ENCODE measurements at places on chromosomes 11 and 22.

DNA sequence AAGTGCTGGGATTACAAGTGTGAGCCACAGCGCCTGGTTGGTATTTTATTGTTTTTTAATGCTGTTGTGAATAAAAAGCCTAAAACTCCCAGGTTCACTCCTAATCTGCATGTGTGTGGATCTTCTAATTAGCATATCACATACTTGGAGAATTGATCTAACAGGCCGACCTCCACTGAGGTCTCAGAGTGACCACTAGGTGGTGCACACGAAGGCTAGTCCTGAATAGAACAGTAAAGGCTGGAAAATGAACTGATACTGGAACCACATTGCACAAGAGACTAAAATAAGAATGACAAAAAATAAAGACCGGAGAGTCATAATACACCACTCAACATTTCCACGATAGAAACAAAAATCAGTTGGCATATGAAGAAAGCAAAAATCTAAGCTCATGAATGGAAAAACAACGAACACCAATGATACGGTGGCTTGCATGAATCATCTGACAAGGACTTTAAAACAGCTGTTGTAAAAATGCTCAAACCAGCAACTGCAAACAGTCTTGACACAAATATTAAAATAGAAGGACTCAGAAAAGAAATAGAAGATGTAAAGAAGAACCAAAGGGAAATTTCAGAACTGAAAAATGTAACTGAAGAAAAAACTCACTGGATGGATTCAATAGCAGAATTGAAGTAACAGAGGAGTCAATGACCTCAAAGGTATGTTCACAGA, 19.2 kb downstream of the PIM3 start:
- no peak for DNase-seq

GRCh38 chr11:72111300-72112142, 974 bp downstream of the ANAPC15 start:
- DNase-seq = no peak

DNA sequence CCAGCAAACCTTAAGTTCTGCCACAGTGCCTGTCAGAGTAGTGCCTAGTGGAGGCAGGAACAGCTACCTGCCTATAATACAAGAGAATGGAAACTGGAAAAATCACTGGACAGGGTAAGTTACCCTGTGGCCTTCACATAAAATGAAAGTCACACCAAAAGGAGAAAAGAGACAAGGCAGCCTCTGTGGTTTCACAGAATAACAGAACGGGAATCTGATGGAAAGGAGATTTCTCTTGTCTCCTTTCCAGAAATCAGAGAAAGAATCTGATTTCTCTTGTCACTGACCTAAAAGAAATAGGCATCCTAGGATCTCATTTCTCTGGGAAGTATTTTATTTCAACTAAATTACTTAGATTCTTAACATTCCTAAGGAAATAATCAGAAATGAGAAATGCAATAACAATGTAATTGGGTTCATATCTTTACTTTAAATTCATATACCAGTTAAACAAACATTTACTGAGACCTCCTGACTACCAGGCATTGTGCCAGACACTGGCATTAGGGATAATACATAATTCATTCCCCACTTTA, 41.6 kb downstream of the PRCP start:
- no peak for DNase-seq

DNA sequence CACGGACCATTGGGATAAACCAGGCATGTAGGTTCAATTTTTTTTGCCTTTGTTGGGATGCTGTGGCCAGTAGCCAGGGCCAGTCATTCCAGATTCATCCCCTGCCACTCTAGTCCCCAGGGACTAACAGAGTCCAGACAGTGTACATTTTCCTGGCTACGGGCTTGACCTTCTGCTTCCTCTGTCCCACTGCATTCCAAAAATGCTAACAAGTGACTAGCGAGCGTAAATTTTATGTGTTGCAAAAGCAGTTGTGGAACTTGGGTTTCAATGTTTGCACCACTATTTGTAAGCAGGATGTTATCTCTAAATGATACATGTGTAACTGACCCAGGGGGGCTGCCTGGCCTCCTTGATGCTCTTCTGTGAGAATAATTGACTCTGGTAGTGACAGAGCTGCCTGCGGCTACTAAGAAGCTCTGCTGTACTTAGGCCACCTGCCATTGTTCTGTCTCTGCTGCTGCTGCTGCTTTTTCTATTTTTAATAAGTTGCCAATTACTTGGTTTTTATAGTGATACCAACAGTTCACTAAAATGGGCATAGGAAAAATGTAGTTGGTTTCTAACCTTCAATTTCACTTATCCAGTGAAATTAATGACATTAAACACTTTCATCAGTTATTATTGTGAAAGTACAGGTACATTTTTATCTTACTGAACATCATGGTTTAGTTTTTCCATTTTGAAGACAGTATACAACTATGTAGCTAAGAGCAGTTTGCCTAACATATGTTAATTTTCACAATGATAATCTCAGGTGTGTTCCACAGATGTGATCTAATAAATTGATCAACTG, 26.8 kb downstream of the TNRC6B start:
- no peak for DNase-seq

- no peak for DNase-seq
Measured at GRCh38 chr11:117444256-117444655, 116.6 kb downstream of the CEP164 start.

DNA sequence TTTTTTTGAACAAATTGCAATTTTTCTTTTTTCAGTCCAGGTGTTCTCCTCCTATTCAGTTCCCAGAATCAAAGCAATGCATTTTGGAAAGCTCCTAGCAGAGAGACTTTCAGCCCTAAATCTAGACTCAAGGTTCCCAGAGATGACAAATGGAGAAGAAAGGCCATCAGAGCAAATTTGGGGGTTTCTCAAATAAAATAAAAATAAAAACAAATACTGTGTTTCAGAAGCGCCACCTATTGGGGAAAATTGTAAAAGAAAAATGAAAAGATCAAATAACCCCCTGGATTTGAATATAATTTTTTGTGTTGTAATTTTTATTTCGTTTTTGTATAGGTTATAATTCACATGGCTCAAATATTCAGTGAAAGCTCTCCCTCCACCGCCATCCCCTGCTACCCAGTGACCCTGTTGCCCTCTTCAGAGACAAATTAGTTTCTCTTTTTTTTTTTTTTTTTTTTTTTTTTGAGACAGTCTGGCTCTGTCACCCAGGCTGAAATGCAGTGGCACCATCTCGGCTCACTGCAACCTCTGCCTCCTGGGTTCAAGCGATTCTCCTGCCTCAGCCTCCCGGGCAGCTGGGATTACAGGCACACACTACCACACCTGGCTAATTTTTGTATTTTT, 6.2 kb upstream of the UBE4A start:
- no peak for DNase-seq

GRCh38 chr22:31377612-31378011, 21.8 kb upstream of the DRG1 start:
- DNase-seq = no peak

DNA sequence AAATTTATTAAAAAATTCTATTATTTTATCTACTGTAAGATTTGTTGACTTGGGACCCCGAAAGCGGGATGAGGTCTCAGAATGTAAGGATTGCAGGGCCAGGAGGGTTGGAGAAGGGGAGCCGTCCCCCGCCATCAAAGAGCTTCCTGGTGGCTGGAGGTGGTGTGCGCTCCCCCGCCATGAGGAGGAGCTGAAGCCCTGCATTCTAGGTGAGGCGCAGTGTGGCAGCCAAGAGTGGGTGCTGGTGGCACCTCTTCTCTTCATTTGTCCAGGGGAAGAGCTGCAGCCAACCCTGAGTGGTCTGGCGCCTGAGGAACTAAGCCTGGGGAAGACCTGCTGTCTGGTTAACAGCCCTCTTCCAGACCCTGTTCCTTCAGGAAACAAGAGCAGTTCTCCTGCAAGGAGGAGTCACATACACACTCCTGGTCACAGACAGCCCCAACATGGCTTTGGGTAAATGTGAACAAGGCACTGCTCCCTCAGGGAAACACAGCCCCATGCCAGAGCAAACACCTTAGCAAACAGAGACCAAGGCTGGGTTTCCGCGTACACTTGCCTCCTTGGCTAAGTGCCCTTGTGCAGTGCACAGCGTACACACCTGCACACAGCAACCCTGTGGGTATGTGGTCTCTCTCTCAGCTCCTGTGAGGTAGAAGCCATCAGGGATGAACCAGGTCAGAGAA, 17.3 kb downstream of the RTN4RL2 start:
- no peak for DNase-seq

- DNase-seq = no peak
Measured at GRCh38 chr22:22836635-22837034, 51.0 kb upstream of the IGLL5 start.

- no peak for DNase-seq
Measured at GRCh38 chr11:121571506-121571905, 118.7 kb upstream of the SORL1-AS1 start.

Data from stimulated activated CD4-positive, alpha-beta T cell treated with anti-CD3 and anti-CD28 coated beads, Interleukin-2, amount 100 ng/mL, for 4 hours (primary cell).